Fibroblast of gingiva (primary cell): ENCODE measurements at places on chromosomes 2 and 18.

GRCh38 chr2:100018341-100019193 lies 123.8 kb downstream of the AFF3 start:
- peak; percentile 10 for DNase-seq

DNA sequence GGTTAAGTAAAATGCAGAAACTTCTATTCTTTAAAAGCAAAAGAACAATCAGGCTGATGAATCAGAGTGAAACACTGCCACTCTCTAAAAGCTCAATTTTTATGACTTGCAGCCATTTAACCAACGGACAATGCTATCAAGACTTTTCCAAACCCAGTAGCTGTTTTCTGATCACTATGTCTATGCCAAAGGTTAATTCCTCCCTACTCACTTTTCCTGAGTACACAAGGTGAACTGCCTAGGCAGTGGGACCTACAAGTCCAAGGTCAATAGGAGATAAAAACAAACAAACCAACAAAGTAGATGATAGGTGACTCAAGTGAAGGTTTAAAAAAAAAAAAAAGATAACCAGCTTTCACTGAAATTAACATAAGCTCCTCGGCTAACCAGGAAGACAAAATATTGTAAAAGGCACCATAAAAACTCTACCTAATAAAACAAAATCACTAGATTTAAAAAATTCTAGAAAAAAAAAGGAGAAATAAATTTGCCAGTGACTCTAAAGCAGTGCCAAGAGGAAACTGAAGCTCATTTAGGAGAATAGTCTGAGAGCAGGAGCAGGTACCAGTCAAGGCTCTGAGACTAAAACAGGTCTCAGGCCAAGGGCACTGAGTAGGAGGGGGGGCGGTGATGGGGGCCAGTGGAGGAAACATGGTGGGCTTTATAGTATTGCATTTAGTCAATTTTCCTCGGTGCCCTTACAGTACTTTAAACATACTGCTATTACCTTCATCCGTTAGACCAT lies 134.1 kb upstream of the DLGAP1 start:
- no peak for DNase-seq

GRCh38 chr2:70690846-70691245 lies 77.2 kb downstream of the ADD2 start:
- no peak for DNase-seq

GRCh38 chr2:27095745-27096651 lies 9.4 kb downstream of the KHK start:
- peak; percentile 58 for DNase-seq

GRCh38 chr18:4842751-4843150 lies 354.3 kb downstream of the AKAIN1 start:
- no peak for DNase-seq

DNA sequence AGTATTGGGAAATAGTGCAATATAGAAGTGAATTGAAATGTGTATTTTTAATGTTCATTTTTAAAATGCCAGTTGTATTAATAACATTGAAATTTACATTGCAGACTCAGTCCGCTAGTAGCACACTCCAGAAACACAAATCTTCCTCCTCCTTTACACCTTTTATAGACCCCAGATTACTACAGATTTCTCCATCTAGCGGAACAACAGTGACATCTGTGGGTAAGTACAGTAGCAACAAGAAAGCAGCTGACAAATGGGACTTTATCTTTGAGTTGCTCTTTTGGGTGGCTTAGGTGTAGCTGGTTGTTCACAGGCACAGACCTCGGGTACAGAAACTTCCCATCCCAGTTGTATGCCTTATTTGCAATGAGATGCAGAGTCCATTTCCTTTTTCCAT lies 118.2 kb upstream of the IL1R2 start:
- DNase-seq = no peak

DNA sequence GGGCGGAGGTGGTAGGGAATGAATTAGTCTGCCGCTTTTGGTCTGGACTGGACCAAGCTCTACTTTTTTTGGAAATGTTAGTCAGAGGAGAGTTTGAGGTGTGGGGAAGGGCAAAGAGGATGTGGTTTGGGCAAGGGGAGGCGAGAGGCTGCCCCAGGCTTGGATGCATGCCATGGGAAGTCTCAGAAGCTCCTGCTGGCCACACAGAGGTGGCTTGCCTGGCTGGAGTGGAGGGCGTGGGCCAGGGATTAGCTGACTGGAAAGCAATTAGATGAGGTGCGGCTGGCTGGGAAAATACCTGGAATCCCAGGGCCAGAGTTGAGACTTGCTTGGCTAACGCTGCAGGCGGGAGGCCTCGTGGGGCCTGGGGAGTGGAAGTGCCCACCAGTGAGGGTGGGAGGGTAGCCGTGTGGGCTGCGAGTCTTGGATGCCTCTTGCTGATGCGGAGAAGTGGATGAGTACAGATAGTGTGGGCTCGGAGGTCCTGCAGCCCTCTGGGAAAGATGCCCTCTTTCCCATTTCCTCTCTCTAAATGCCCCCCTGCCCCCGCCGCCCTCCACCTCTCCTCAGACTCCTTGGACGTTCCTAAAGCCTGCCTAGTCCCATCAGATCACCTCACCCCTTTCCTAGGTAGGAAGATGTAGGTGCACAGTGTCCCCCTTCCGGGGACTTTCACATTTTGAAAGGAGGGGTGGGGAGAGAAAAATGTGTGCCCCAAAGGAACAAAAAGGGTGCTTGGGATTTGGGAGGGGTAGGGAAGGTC lies 117.6 kb downstream of the SMAD7 start:
- DNase-seq = peak; percentile 36
